ENCODE measurements at places on chromosomes 1 and 21.

GRCh38 chr1:94602316-94602715, 60.8 kb upstream of the F3 start:
- DNase-seq, result peak; percentile 12

- DNase-seq, result no peak
Observed at GRCh38 chr1:205044741-205045140, 1.7 kb downstream of the CNTN2 start.

- no peak for DNase-seq
Observed at GRCh38 chr21:36528716-36529115, 48.8 kb upstream of the CLDN14 start.

- DNase-seq, result no peak
Observed at GRCh38 chr1:114701931-114702330, 6.6 kb upstream of the AMPD1 start.

DNA sequence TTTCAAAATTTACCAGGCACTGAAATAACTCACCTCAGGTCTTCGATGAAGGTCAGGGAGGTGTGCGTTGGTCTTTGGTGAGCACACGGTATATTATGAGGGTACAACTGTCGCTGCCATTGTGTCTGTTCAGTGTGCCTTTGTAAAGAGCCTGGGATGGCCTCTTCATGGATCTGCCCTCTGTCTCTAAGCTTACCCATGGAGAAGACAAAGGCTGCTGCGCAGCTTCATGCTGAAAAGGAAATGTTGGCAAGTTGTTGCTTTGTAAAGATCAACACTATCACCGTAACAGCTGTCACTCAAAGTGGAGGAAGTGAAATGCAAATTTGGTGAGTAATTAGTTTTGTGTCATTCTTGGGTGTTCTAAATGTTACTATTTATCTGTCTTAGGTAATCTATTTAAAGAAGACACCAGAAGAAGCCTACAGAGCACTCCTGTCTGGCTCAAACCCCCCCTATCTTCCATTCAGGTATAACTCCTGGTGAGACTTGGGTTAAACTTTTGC, 71.6 kb downstream of the CDC14A start:
- DNase-seq, result peak; percentile 78

DNA sequence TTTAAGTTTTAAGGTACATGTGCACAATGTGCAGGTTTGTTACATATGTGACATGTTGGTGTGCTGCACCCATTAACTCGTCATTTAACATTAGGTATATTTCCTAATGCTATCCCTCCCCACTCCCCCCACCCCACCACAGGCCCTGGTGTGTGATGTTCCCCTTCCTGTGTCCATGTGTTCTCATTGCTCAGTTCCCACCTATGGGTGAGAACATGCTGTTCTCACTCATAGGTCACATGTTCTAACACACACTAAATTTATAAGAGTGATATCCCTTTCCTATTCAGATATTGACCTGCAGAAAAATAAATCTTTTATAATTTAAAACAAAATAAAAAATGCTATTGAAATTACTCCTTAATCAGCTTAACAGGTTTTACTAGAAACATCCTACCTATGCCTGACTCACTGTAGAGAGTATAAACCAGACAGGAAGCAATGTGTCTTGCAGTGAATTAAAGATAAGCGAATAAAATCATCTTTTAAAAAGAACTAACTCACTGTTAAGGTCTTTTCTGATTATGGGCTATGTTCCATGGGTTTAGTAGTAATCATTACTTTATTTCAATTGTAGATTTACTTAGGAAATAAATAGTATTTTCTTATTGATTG, 82.0 kb upstream of the DPH5 start:
- peak; percentile 37 for DNase-seq

DNA sequence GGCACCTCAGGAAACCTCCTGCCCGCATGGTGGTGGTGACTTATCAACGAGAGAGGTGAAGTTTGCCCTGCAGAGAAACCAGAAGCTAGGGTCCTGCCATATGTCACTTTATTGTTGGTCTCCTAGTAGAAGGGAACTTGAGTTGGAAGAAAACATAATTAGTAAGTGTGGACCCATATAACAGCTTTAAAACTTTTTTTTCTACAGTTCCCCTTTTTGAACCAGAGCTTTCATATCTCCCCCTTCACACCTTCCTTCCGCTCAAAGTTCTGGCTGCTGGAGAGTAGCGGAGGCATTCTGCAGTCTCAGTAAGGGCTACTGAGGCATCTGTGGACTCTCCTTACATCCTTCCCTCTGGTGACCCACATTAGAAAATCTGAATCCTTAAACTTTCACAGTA, 48.9 kb downstream of the PHC2 start:
- no peak for DNase-seq

DNA sequence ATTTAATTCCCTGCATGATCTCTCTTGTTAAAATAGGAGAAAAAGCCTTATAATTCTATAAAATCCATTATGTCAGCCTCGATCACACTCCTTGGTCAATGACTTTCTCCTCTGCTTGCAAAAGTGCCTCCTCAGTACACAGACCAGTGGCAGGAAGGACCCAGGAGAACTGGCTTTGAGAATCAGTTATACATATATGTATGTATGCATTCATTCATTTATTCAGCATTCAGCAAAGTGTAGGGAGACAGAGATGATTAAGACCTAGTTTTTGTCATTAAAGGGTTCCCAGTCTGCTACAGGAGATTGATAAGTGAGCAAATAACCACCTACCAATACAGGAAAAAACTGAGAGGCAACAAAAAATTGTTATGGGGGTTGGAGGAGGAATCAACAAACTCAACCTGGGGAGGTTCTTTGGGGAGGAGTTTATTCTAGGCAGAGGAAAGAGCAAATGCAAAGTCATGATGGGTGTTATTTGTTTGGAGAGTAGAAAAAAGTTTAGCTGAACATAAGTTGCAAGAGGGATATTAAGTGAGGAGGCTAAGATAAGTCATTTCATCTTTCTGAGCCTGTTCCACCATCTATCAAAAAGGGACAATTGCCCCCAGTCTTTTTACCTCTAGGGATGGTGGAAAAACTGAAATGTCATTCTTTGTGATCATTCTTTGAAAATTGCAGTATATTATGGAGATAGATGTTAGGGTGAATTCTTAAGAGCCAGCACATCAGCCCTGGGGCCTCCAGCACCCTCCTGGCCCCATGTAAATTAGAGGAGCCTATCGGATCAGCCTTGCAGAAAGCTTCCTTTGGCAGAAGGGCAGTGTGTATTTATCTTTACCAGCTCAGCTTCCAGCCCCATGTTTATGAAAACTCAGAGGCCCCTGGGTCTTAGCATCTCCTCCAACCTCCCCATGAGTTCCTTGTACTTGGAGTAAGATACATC, 128.0 kb downstream of the OMA1 start:
- DNase-seq, result no peak

GRCh38 chr1:169595764-169596711, 9.8 kb upstream of the F5 start:
- no peak for DNase-seq

GRCh38 chr21:45335761-45336534, 48.3 kb upstream of the POFUT2 start:
- DNase-seq, result no peak
